ENCODE measurements at places on chromosomes 4 and X.

- DNase-seq: no peak
These were observed 313.6 kb upstream of the DDX53 start for GRCh38 chrX:22686138-22686541.

DNA sequence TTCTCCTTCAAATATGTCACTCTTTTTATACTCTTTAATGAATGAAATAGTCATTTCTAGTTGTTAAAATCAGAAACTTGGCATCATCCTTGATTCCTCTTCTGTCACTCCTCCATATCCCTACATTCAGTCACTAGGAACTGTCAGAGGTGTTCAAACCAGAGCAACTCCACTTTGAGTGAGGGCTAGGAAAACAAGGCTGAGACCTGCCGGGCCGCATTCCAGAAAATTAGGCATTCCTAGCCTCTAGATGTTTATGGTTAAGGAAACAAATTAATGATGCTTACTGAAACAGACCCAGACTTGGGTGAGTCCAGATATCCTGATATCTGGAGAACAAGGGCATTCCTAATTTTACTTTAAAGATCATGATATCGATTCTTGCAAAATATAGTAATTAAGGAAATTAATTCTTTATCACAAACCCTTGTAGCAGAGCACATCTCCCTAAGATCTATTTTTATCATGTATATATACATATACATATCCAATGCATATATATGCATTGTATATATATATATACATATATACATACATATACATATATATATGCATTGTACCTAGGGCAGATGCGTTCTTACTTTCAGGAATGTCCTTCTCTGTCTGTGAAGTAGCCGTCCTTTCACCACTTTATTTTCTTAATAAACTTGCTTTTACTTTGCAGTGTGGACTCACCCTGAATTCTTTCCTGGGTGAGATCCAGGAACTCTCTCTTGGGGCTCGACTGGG is 98.4 kb upstream of the GC start:
- DNase-seq: no peak

DNA sequence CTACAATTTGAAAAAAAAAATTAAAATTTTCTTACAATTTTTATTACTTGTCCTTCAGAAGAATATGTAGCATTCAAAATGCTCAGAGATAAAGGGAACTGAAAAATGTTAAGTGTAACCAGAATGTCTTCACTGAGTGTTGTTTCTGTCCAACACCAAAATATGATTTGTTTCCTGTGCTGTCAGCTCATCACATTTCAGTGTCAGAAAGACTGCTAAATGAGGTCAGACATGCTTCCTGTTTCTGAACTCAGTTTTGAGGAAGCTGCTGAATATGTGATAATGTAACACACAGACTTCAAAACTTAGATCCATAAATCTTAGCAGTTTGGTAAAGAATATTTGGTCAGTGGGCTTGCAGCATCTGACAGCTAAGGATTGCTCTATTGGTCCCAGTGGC is 1849.7 kb downstream of the PCDH7 start:
- DNase-seq: no peak

DNA sequence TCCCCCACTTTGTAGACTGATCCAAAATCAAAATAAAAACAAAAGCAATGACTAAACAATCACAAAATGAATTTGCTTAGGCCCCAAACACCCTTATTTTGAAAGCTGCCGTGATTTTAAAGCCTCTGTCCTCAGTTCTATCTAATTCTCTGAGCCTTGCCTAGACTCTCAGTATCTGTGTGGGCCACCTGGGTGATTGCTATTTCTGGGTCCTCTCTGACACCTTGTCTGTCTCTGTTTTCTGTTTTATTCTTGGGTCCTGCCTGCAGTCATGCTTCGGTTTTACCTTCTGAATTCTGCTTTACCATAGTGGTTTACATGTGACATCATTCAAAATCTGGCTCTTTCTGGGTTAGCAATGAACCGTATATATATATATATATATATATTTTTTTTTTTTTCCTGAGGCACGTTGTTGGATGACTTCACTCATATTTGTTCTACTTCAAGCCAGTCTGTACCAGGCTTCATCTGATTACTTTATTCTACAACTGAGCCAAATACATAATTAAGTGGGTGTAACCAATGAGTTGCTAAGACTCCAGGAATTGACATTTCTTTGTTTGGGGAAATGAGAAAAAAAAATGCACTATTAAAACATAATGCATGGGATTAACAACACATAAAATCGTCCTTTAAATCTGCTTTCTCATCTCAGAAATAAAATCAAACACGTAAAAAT is 710.7 kb upstream of the SLIT2 start:
- no peak for DNase-seq

DNA sequence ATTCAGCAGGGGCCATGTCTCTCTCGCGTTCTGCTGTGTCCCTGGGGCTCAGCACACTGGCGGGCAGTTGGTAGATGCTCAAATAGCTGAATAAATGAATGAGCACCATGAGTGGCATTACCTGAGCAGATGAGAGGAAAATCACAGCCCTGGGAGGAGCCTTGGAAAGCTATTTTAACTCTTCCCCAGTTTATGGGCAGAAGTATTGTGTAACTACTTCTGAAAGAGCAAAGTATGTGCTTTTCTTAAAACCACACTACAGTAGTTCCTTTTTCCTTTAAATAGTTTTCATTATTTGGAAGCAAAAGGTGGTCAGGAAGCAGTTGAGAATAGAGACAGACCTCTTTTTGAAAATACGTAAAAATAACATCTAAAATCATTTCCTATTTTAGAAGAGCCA is 3.0 kb upstream of the PLAC1 start:
- no peak for DNase-seq

DNA sequence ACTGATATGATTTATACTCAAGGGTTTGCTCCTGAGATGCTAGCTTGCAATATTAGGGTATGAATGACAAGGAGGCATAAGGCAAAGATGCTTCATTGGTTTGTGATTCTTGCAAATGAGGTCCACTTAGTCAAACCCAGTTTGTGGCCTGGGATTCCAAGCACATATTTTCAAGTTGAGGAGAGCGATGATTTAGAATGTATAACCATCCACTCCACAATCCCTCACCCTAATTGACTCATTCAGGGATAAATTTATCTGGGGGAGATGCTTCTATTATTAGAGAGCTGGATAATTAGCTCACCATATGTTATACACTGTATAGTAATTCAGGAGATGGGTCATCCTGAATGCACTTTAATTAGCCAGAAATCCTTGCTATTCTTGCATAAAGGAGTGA is 118.3 kb upstream of the PUDP start:
- no peak for DNase-seq

GRCh38 chrX:40849906-40850823 is 114.8 kb upstream of the MED14 start:
- DNase-seq: no peak

DNA sequence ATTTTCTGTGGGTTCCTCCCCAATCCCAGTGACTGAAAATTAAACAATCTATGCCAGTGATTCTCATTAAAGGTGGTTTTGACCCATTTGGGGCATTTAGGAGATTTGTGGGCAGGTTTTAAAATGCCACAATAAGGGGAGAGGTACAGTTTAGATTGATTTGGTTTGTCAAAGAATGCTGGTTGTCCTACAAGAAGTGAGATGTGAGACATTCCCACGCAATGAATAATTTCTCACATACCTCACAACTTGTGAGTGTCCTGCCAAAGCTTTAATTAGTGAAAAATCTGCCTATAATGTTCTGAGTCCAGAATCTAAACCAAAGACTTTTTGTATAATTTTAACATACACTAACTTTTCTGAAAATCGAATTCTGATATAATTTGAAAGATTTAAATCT is 199.4 kb downstream of the MAPK10 start:
- no peak for DNase-seq

DNA sequence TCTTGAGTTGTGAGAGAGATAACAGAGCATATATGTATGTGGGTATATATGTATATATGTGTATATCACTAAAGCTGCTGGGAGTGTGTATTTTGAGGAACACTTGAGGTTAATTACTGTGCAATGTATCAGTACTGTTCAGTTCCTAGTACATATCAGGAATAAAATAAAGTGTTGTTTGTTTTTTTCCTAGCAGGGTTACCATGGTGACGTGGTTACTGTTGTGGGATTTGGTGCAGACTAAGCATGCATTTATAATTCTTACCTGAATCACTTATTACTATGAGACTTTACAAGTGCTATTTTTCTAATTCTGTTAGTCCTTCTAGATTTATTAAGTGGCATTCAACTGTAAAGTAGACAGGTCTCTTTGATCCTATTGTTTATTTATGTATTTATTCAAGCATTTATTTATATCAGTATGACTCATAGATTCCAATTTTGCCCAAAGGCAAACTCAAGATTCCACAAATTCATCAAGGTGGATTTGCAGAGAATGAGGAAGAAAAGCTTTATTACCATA is 26.9 kb upstream of the BEX4 start:
- no peak for DNase-seq

DNA sequence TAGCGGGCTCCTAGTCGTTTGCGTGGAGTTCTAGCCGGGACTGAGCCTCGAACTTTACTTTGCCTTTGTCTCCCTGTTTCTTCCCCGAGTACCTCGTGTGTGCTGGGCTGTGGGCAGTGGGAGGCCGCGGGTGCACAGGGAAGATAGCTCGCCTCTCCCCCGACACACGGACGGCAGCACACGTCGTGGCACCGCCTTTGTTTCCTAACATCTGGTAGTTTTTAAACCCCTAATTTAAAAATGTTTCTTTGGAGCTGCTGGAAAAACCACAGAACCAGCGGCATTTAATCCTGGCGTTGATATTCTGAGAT is 866 bp downstream of the RBM46 start:
- DNase-seq: no peak

DNA sequence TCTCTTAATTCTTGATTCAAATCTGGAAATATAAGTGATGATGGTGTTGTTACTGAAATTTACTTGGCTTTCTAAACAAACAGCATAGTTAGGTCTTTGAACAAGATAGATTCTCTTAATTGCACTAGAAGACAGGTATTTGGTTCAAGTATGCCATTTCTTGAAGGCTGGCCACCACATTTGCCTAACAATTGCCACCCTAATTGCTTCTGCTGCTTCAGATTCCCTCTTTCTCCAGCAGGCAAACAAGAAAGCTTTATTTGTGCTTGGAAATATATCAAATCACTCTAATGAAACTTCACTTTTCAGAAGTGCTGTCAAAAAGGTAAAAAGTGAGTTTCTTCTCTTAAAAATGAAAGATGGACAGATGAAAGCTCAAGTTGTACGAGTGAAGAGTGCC is 418.6 kb downstream of the INPP4B start:
- DNase-seq: no peak

DNA sequence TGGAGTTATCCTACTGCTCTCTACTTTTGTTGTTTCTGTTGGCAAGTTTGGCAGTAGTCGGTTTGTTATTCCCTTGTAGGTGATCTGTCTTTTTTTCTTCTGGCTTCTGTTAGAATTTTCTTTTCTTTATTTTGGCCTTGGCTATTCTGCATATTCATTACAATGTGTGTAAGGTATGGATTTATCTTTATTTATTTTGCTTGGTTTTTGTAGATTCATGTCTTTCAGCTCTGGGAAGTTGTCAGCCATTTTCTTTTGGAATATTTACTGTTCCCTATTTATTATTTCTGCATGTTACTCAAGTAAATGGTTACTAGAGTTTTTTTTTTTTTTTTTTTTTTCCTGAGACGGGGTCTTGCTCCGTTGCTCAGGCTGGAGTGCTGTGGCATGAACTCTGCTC is 12.6 kb downstream of the ADD1 start:
- DNase-seq: no peak

DNA sequence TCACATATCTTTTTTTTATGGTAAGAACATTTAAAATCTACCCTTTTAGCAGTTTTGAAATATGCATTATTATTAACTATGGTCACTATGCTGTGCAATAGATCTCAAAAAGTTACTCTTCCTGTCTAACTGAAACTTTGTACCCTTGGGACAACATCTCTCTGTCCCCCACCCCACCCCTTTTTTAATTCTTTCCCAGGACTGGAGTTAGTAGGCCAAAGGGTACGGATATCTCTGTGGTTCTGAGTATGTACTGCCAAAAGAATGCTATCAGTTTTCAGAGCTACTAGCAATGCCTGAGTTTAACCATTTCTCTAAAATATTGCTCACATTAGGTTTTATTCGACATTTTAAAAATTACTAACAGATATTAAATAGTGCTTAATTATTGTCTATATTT is 4.7 kb upstream of the FAM241A start:
- no peak for DNase-seq

DNA sequence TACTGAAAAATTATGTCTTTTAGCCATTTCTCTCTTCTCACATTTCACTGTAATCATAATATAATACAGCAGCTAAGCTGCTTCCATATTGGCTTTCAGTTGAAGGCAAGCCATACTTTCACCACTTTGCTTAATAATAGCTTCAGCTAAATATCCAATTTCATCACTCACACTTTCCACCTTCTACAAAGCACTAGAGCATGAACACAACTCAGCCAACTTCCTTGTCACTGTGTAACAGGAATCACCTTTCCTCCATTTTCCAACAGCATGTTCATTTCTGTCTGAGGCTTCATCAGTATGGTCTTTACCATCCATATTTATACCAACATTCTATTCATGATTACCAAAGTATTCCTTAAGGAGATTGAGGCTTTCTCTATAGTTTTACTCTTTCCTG is 219.8 kb upstream of the CTSO start:
- DNase-seq: no peak

GRCh38 chr4:176209535-176209934 is 14.2 kb upstream of the SPATA4 start:
- DNase-seq: no peak

DNA sequence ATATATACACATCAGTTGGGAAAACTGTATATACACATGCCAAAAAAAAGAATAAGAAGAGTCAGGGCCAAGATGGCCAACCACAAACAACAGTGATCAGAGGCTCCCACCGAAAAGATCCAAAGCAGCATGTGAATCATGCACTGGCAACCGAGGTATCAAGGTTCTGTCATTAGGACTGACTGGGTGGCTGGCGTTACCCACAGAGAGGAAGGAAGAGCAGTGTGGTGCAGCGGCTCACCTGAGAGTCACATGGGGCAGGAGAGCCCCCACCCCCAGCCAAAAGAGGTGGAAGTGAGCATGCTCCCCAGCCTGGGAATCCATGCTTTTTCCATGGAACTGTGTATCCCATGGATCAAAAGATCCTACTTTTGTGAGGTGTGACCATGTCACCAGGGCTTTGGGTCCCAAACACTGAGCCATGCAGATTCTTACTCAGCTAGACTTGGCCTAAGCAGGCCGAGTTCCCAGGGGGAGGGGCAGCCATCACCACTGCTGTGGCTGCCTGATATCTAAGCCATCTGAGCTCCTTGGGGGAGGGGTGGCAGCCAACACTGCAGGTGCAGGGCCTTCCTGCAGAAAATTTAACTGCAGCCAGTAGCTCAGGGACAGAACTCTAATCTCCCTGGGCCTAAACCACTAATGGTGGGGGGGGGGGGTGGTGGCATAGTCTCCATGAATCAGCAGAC is 52.8 kb downstream of the P2RY10 start:
- DNase-seq: no peak

DNA sequence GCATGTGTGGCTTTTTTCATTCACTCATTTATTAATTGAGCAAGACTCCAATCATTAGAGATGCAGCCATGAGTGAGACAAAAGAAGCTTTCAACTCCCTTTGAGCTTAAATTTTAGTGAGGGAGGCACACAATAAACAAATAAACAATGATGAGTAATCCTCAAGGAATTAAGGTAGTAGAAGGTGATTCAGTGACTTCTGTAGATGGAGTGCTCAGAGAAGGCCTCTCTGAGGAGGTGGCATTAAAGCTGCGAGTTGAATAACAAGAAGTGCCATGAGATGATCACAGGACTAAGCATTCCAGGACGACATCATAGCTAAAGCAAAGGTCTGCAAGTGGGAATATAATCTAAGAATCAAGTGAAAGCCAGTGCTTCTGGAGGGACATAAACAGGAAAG is 77.6 kb downstream of the NWD2 start:
- no peak for DNase-seq

GRCh38 chrX:12089740-12090139 is 48.5 kb upstream of the FRMPD4 start:
- no peak for DNase-seq

Data from activated T-helper 1 cell treated with anti-CD3 and anti-CD28 coated beads, Interleukin-12 subunit alpha, Interleukin-12 subunit beta, Interleukin-2, Interleukin-4 antibody, amounts not matched to agents 30 ng/mL and 10 ng/mL and 1 ng/mL, durations not matched to agents 14 hours and 24 hours and 36 hours (primary cell).